ENCODE measurements at places on chromosomes 6 and 20. TPM values are rescaled to one million over a fixed set of nuclear protein-coding genes. Genes with fewer than 3 reads are reported as not detected.

DNA sequence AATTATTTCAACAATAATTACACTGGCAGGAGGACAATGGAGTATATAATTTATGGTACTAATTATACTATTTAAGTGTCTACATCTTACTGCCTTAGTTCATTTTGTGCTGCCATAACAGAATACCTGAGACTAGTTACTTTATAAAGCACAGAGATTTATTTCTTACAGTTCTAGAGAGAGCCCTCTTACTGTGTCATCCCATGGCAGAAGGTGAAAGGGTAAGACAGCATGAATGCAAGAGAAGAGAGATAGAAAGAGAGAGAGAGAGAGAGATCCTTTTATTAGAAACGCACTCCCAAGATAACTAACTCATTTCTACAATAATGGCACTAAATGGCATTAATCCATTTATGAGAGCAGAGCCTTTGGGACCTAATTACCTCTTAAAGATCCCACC lies 314.7 kb downstream of the EPM2A start:
- DNase-seq, result no peak

GRCh38 chr20:10438217-10438616 lies 3.1 kb downstream of the SLX4IP start:
- DNase-seq, result no peak

- no peak for DNase-seq
Measured at GRCh38 chr6:6596529-6597328, 8.2 kb downstream of the LY86 start.

GRCh38 chr20:63166193-63167020 lies 49.5 kb downstream of the YTHDF1 start:
- no peak for DNase-seq

DNA sequence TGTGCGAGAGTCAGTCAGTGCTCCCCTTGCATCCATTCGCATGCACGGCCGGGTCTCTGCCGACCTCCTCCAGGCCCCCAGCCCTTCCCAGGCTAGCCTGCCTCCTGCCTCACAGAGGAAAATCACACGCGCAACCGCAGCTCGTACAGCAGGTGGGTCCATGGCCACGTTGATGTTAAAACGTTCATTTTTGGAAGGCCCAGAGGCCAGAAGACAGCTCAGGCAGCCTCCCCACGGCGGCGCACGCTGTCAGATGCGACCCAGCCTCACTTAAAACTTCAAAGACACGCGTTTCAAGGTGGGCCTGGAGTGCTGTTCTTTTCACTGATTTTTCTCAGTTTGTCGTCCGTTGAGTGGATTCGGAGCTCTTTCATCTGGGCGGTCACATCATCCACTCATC lies 276.5 kb downstream of the SMOC2 start:
- DNase-seq, result no peak

DNA sequence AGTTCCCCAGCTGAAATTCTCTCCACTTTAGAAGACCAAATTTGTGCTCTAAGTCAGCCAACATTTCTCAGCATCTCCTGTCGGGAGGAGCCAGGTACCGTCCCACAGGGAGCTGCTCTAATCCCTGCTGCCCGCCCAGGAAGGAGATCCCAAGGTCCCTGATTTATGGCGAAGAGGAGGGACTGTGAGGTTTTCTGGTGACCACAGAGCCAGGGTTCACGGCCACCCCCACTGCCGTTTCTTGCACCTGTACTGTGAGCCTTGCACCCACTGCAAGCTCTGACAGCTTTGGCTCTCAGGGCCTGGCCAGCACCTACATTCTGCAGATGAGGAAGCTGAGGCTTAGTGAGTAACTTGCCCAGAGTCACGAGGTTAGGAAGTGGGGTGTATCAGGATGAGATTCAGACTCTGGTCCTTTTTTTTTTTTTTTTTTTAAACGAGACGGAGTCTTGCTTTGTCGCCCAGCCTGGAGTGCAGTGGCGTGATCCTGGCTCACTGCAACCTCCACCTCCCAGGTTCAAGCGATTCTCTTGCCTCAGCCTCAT lies 34.9 kb downstream of the FOXC1 start:
- DNase-seq, result no peak

- no peak for DNase-seq
Measured at GRCh38 chr20:39290575-39290974, 328.4 kb downstream of the DHX35 start.

The ZNF311 gene
- 0.33 TPM for polyA plus RNA-seq

The VGLL2 gene
- polyA plus RNA-seq, result not detected

The APOBEC2 gene
- not detected for polyA plus RNA-seq

The CEP162 gene
- 0.56 TPM for polyA plus RNA-seq

The SLC13A3 gene
- polyA plus RNA-seq, result 0.37 TPM

All from endothelial cell of umbilical vein (primary cell).